ENCODE measurements at places on chromosomes 5 and 9.

- DNase-seq, result no peak
Observed at GRCh38 chr9:120438111-120438510, 141.9 kb downstream of the CDK5RAP2 start.

DNA sequence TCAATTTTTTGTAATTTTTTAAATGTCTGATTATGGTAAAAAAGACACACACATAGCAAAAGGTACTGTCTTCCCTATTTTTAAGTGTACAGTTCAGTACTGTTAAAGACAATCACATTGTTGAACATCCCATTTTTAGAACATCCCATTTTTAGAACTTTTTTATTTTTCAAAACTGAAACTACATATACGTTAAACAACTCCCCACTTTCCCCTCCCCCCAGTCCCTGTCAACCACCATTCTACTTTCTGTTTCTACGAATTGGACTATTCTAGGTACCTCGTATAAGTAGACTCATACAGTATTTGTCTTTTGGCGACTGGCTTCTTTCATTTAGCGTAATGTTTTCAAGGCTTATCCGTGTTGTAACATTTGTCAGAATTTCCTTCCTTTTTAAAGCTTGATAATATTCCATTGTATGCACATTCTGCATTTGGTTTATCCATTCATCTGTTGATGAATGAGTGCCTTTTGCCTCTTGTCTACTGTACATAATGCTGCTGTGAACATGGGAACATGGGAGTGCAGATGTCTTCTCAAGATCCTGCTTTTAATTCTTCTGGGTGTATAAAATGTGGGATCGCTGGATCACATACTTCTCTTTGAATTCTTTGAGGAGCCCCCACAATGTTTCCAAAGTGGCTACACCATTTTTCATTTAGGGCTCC is 154.0 kb downstream of the PIK3R1 start:
- peak; percentile 85 for DNase-seq

DNA sequence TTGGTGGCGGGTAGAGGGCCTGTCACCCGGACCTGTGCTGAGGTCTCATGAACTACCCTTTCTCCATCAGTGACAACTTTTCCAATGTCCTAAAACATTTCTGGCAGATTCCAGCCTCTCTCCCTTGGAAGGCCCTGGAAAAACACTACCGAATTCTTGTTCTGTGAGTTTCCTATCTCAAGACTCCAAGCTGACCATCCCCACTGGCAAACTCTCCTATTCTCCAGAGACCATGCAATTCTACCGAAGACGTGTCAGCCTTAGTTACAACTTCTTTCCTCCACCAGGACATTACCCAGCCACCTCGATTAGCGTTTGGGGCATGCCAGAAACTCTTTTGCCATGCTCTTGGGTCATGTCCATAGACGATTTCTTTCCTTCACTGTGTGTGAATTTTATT is 26.8 kb upstream of the GABRP start:
- no peak for DNase-seq

GRCh38 chr9:136572003-136572827 is 26.4 kb upstream of the NOTCH1 start:
- DNase-seq, result no peak

DNA sequence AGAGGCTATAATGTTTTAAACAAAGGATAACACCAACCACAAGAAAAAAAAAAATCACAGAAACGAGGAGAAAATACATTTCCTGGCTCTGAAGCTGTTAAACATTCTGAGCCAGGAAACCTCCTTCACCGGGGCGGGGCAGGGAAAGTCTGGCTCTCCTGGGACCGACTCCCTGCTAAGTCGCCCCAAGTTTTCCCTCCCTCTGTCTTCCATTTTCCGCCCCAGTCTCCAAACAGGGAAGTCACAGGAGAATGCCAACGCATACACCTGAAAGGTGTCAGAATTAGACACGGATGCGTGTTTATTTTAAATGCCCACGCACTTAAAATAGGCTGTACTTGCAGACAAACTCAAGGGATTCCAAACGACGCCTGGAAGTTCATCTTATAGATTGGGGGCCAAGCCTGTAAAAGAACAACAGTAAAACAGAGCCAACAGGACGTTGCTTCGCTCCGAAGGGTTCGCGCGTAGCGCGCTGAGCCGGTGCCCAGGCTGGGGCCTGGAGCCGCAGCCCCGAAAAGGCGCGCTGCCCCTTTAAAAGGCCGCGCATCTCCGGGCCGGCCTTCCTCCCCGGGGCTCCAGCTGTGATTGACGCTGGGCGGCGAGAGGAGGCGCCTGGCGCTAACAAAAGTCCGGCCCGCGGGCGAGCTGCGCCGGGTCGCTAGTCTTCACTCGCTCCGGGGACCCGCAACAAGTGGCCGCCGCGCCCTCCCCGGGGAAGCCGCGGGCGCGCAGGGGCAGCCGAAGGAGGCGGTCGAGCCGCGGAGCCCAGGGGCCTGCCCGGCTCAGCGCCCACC is at the start of gene FBXL7:
TSS of gene FBXL7 (plus strand) at position 653 of the 797 bp plus-strand sequence.
- no peak for DNase-seq

DNA sequence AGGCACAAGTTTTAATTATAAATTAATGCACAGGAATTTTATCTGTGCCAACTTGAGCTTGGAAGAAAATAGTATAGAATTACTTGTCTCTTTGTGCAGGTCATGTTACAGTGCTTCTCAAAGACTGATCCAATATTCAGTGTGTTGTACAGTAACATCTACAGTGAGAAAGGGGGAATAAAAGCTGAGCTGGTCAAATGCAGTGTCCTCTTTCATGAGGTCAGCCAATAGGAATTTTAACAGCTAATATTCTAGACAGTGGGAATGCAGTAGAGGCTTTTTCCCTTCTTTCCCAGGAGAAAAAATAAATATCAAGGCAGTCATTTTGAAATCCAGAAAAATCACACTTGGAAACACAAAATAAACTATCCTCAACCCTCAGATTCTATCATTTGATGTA is 95.7 kb upstream of the ITGA1 start:
- no peak for DNase-seq

DNA sequence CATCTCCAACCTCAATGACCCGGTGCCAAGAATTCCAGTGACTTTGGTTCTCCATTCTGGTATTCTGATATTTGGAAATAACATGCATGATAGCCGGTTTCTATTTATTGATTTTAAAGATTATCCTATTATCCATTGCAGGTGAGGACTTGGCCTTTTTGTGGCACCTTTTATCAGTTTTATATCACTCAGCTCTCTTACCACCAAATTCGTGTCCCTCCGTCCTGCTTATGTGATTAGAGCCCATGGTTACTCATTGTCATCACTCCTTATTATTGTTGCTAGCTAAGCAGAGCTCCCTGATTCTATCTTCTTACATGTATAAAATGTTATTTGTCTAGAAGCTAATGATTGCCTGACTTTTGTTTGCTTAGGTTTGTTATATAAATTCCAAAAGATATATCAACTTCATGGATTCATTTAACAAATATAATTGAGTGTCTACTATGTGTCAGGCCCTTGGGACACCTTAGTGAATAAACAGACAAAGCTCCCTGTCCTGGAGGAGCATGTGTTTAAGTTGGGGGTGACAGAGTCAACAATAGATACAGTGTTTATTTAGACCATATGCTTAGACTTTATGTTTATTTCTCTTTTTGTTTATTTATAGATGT is 138.2 kb downstream of the ADAMTS16 start:
- DNase-seq, result no peak

- DNase-seq, result no peak
Observed at GRCh38 chr5:178940569-178941360, at the start of gene ZNF454. TSS of gene ZNF454 (plus strand) at chr5:178941198. CDS start at chr5:178942792, 1,594 bp downstream.

- DNase-seq, result no peak
Observed at GRCh38 chr5:36659411-36659810, 53.0 kb downstream of the SLC1A3 start.

DNA sequence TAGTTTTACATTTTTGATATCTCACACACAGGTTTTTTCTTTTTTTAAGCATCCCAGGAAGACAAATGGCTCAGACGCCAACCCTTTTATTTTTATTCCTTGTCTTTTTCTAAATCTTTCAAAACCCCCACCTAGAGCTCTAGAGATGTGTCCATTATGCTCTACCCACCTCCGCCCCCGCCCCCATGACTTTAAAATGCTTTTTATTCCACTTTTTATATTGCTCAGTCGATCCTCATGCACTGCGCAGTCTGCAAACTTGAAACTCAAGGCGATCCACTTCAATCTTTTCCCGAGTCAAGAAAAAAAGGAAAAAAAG is 411 bp upstream of the MAT2B start:
- DNase-seq, result no peak

DNA sequence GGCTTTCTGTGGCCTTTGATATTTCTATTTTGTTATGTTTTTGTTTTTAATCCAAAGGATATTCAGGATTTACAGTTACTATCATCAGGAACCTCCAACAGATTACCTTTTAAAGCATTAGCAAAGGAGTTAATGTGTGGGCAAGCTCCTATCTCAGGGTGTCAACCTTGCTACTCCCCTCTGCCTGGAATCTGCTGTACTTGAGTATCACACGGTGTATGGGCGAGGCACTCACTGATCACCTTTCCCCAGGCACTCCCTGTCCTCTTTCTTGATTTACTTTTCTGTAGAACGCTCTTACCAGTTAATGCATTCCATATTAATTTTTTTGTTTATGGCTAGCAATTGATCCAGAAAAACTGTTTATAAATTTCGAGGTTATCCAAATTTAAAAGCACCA is 117.0 kb upstream of the GAS1 start:
- DNase-seq, result no peak

DNA sequence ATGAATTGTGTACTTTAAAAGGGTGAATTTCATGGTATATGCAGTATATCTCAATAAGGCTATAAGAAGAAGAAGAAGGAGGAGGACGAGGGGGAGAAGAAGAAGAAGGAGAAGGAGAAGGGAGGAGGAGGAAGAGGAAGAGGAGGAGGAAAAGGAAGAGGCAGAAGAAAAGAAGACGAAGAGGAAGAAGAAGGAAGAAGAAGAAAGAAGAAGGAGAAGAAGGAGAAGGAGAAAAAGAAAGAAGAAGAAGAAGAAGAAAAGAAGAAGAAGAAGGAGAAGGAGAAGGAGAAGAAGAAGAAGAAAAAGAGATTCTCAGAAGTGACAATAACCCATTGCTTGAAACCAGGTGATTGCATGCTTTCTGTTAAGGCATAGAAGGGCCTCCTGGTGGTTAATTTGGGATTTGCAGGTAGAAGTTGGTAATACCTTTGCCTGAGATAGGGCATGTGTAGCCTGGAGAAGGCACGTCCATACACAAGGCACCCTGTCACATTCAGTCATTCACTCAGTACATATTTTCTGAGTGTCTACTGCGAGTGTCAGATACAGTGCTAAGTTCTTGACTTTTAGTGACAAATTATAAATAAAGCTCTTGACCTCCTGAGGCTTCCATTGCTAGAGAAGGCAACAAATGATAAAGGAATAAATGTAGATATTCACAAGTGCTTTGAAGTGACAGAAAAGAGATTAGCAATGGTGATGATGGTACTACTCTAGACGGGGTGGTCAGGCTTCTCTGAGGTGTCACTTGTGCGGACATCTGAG is 231.3 kb downstream of the NPR3 start:
- DNase-seq, result peak; percentile 22

GRCh38 chr5:10826971-10827370 is 65.9 kb upstream of the DAP start:
- no peak for DNase-seq

DNA sequence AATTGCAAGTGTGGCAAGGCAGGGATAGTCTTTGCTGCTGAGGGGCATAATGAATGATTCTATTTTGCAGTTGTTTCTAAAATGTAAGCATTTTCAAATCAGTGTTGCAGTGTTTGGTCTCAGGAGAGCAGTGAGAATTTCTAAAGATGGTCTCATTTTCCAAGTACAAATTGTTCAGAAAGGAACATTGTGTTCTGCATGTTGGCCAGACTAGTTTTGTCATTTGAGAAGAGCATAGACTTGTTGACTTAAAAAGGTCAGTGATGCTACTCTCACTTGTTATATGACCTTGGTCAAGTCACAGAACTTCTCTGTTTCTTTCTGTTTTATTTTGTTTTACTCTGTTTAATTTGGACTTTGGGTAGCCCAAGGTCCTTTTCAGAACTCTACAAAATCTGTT is 344.6 kb downstream of the OSTF1 start:
- no peak for DNase-seq

GRCh38 chr9:34990908-34991606 is 1.5 kb downstream of the DNAJB5 start:
- no peak for DNase-seq

GRCh38 chr9:36191290-36191645 is 547 bp downstream of the CLTA start:
- DNase-seq, result no peak

- no peak for DNase-seq
Observed at GRCh38 chr9:6894135-6894534, 136.4 kb downstream of the KDM4C start.

All from bone marrow (tissue), 2 donors.